T-helper 2 cell (primary cell): ENCODE measurements at places on chromosomes 5 and 9.
A peak's percentile ranks its signal among the peaks of the same experiment; 100 is the strongest.

DNA sequence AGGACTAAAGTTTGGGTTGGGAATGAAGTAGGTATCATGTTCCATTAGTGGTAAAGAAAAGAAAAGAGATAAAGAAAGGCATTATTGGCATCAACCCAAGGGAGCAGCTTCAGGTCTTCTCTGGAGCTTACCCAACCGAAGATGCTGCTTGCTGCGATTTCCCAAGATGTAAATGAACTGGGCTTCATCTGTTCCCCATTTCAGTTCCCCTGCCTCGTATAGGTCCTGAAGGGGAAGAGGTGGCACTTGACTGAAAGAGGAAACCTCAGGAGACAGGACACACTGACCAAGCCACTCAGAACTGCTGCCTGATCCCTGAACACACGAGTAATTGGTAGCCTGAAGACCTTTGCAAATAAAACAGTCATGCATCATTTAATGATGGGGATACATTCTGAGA is 24.6 kb downstream of the ANXA6 start:
- DNase-seq = no peak

- DNase-seq = no peak
Measured at GRCh38 chr9:129964901-129965734, 77.9 kb downstream of the FNBP1 start.

DNA sequence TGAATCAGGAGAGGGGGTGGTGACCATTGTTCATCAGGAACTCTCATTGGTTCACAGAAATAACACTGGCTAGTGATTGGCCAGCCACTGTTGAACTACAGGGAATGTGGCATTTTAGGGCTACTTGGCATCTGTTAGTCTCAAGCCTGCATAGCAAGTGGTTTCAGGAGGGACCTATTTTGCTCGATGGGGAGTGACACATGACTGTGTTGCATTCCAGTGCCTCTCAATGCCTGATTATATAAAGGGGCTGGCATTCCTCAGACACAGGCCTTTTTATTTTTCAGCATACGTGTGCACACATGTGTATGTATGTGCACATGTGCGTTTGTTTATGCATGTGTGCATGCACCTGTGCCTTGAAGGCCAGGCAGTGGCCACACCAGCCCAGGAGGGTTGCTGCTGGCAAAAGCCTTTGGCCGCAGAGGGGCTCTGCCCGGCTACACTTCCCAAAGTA is 23.2 kb downstream of the FGD3 start:
- DNase-seq = no peak

DNA sequence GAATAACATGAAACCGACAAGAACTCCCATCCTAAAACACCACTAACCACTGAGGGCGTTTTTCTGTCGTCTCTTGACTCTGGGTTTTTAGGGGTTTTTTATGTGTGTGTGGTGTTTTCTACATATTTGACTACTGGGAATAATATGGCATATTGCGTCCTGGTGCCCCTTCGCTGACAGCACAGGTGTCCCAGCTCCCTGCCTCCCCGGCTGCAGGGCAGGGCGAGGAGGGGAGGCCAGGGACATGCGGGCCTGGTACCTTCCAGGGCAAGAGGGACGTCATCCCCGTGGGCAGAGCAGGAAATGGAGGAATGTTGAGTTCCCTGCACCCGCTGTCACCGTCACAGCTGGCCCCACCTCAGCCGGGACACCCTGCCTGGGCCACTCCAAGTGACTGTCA is 34.8 kb downstream of the VAV2 start:
- no peak for DNase-seq

- no peak for DNase-seq
Measured at GRCh38 chr9:113677569-113677968, 198.5 kb upstream of the ZNF618 start.

DNA sequence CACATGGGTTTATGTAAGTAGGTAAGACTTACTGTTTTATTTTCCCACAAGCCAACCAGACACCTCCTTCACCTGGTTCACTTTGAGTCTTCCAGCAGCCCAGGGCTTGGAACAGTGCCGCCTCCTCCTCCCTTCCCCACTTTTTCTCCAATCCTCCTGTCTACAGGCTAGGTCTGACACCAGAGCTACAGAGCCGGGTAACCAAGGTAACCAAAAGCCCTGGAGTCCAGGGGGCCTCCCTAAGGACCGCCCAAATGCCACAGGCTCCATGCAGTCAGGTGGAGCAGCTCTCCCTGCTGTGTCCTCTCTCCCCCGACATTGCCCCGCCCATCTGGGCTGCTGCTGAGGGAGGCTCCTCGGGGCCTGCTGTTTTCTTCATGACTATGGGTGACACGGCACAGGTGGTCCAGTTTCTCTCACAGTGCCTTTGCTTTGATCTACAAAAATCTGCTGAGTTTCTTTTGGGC is 138.0 kb upstream of the EFNA5 start:
- DNase-seq = no peak

DNA sequence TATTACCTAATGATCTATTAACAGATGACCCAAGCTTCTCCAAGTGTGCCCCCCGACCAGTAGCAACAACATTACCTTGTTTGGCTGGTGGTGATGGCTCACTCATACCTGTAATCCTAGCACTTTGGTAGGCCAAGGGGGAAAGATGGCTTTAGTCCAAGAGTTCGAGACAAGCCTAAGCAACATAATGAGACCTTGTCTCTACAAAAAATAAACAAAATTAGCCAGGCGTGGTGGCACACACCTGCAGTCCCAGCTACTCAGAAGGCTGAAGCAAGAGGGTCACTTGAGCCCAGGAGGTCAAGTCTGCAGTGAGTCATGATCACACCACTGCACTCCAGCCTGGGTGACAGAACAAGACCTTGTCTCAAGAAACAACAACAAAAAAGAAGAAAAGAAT is 62.9 kb downstream of the GCNT1 start:
- DNase-seq = no peak

DNA sequence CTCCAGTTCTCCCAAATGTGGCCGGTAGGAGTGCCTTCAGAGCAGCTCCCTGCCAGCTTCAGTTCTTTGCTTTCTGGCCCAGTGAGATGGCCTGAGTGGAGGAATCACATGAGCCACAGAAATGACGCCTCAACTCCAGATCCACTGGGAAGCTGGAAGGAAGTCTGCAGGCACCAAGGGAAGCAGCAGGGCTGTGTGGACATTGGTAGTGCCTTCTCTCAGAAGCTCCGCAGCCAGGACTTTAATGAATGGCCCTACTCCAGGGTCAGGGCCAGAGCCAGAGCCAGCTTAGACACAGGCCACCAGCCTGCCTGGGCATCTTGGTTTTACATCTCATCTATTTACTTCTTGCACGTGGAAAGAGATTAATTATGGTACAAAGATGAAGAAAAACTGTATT is 12.0 kb upstream of the PSMB7 start:
- DNase-seq = no peak

GRCh38 chr5:153147891-153148623 is 342.4 kb upstream of the GRIA1 start:
- DNase-seq = no peak

GRCh38 chr5:74772359-74772758 is 5.3 kb downstream of the NSA2 start:
- no peak for DNase-seq

GRCh38 chr9:129835128-129835859 is at the start of the genes C9orf78 and USP20:
TSS of gene C9orf78 (minus strand) at chr9:129835275. CDS start at chr9:129835221, 54 bp downstream.
TSS of gene USP20 (plus strand) at chr9:129835458. CDS start at chr9:129852556, 17,098 bp downstream.
- peak; percentile 97 for DNase-seq

DNA sequence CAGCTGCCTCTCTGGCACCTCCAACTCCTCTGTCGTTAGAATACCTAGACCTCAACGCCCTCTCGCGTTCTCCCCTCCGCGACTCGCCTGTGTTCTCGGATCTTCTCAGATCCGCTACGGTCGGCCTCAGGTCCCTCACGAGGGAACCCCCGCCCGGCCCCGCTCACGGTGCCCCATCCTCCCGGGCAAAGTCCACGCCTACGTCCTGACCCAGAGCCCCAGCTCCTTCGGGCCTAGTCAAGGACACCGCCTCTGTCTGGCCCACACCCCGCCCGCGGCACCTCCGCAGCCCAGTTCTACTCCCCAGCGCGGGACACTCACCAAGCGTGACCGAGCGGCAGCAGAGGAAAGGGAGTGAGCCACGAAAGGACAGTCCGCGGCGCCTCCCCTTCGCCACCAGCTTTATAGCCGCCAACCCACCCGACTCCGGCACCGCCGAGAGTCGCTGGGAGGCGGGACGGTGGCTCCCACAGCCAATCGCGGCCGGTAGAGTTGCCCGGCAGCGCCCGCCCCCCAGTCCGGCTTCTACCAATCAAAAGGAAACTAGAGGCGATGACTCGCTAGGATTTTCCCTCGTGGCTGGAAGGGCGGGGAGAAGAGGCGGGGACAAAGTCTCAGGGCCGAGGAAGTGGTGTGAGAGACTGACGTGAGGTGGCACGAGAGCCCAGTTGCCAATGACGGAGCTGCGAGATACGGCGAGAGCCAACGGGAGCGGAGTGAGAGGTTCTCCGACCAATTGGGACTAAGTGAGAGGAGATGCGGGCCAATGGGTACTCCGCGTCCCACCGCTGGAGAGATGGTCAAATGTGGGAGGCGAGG is at the start of gene HMGCS1:
HMGCS1 (minus strand) TSS at position 378 of the 819 bp plus-strand sequence. CDS start 14,447 bp downstream, outside the sequence.
- DNase-seq = peak; percentile 99

DNA sequence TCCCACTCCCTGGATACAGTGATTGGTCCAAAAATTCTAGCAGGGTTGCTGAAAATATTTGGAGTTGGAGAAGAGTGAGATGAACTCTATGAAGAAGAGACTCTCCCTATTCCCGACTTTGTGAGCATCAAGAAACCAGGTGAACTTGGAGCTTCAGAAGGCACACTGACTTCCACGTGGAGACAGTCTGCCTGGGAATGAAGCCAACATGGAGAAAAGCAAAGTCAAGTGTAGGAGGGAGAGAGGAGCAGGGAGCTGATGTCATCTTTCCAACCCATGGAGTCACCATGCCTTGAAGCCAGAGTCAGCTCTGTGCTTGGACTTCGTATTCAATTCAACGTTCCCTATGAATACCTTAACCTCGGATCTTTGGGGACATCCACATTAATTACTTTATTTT is 125.1 kb downstream of the NPR3 start:
- no peak for DNase-seq

DNA sequence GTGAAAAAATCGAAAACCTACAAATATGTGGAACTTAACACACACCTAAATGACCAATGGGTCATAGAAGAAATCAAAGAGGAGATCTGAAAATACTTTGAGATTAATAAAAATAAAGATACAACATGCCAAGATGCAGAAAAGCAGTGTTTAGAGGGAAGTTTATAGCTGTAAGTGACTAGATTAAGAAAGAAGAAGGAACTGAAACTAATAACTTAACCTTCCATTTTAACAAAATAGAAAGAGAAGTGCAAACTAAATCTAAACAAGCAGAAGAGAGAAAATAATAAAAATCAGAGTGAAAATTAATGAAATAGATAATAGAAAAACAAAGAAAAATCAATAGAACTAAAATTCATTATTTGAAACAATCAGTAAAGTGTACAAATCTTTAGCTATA is 103.0 kb upstream of the MAMDC2 start:
- no peak for DNase-seq
